Activated T-helper 2 cell treated with anti-CD3 and anti-CD28 coated beads, Interferon-gamma antibody, Interleukin-2, Interleukin-4, amounts not matched to agents 10 μg/mL and 5 μg/mL and 100 μg/mL, durations not matched to agents 14 hours and 24 hours and 36 hours (primary cell): ENCODE measurements at places on chromosomes 16 and 17. TPM values are rescaled to one million over a fixed set of nuclear protein-coding genes. Genes with fewer than 3 reads are reported as not detected.
A peak's percentile ranks its signal among the peaks of the same experiment; 100 is the strongest.

- peaks cover 5% of the 10 kb centered on the region for H3K4me1 ChIP-seq
- H3K36me3 ChIP-seq = no peaks in the 10 kb centered on the region
- H3K27me3 ChIP-seq = no peaks in the 10 kb centered on the region
- DNase-seq = no peak
- H3K4me3 ChIP-seq = no peak overlapping the region
- H3K27ac ChIP-seq = no peak overlapping the region
Measured at GRCh38 chr17:17702449-17703139, 21.3 kb downstream of the RAI1 start.

DNA sequence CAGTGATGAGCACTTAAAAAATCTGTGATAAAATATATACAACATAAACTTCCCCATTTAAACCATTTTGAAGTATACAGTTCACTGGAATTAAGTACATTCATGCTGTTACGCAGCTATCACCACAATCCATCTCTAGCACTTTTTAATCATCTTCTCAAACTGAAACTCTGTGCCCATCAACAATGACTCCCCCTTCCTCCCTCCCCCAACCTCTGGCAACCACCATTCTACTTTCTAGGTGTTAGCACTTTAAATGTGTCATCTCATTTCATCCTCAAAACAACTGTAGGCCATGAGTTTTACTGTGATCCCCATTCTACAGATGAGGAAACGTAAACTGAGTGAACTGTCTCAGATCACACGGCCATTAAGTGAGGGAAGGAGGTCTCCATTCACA, 13.8 kb upstream of the TMEM98 start:
- H3K4me3 ChIP-seq = peak overlapping the region; percentile 62
- peak overlapping the region; percentile 93 for H3K27ac ChIP-seq
- no peaks in the 10 kb centered on the region for H3K36me3 ChIP-seq
- H3K27me3 ChIP-seq = no peaks in the 10 kb centered on the region
- peak; percentile 39 for DNase-seq
- peaks cover 67% of the 10 kb centered on the region for H3K4me1 ChIP-seq

DNA sequence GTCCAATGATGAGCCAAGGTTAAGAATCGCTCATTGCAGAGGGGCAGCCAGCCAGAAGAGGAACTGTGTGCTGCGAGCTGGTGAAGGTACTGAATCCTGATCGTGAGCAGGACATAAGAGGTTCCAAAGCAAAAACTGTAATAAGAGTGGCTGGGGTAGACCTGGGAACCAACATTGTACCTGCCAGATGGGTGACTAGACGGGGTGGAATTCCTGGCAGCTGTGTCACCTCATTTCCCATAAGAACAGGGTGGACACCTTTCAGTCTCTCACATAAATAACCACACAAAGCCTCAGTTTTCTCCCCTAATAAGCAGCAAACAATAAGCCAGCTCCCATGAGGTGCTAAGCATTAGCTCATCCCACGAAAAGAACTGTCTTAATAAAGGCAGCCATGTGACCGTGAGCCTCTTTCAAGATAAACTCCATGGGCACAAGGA, 290.3 kb downstream of the SOX9 start:
- no peak for DNase-seq
- no peaks in the 10 kb centered on the region for H3K4me1 ChIP-seq
- H3K4me3 ChIP-seq = no peak overlapping the region
- H3K27ac ChIP-seq = no peak overlapping the region
- H3K36me3 ChIP-seq = no peaks in the 10 kb centered on the region

- peaks cover 2% of the 10 kb centered on the region for H3K27me3 ChIP-seq
- H3K27ac ChIP-seq = peak overlapping the region; percentile 83
- no peak for DNase-seq
- peak overlapping the region; percentile 34 for H3K4me3 ChIP-seq
- peaks cover 5% of the 10 kb centered on the region for H3K36me3 ChIP-seq
Measured at GRCh38 chr16:80570106-80570478, 29.3 kb downstream of the DYNLRB2 start.

DNA sequence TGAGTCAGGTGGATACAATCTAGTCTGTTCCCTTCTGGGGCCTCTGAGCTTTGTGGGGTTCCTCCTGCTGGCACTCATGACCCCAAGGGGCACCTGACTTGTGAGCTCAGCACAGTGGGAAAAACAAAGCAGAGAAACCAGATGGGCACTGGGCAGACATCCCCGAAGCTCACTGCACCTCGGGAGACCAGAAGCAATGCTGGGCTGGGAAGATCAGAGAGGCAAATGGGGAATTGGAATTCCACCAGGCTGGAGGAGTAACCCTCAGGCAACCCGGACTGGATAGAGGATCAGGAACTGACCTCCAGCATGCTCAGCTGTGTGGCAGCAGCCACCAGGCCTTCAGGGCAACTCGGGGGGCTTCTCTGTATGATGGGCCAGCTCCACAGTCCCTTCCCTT, 50.3 kb downstream of the ABCC12 start:
- H3K4me3 ChIP-seq = no peak overlapping the region
- H3K27ac ChIP-seq = no peak overlapping the region
- peaks cover 10% of the 10 kb centered on the region for H3K27me3 ChIP-seq
- DNase-seq = no peak

DNA sequence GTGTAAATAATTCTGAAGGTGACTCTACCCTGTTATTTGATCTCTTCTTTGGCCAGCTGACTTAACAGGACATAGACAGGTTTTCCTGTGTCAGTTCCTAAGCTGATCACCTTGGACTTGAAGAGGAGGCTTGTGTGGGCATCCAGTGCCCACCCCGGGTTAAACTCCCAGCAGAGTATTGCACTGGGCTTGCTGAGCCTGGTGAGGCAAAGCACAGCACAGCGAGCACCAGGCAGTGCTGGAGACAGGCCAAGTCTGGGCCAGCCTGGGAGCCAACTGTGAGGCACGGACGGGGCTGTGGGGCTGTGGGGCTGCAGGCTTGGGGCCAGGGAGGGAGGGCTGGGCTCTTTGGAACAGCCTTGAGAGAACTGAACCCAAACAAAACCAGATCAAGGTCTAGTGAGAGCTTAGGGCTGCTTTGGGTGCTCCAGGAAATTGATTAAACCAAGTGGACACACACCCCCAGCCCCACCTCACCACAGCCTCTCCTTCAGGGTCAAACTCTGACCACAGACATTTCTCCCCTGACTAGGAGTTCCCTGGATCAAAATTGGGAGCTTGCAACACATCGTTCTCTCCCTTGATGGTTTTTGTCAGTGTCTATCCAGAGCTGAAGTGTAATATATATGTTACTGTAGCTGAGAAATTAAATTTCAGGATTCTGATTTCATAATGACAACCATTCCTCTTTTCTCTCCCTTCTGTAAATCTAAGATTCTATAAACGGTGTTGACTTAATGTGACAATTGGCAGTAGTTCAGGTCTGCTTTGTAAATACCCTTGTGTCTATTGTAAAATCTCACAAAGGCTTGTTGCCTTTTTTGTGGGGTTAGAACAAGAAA, 5.1 kb downstream of the STH start:
- no peak for DNase-seq
- H3K4me3 ChIP-seq = no peak overlapping the region
- peaks cover 2% of the 10 kb centered on the region for H3K27me3 ChIP-seq
- no peaks in the 10 kb centered on the region for H3K4me1 ChIP-seq

- no peaks in the 10 kb centered on the region for H3K27me3 ChIP-seq
- peaks cover 72% of the 10 kb centered on the region for H3K4me1 ChIP-seq
- H3K4me3 ChIP-seq = peak overlapping the region; percentile 68
- peak overlapping the region; percentile 100 for H3K27ac ChIP-seq
- DNase-seq = peak; percentile 69
- H3K36me3 ChIP-seq = peaks cover 26% of the 10 kb centered on the region
Measured at GRCh38 chr16:81632392-81633146, 146.5 kb upstream of the PLCG2 start.

DNA sequence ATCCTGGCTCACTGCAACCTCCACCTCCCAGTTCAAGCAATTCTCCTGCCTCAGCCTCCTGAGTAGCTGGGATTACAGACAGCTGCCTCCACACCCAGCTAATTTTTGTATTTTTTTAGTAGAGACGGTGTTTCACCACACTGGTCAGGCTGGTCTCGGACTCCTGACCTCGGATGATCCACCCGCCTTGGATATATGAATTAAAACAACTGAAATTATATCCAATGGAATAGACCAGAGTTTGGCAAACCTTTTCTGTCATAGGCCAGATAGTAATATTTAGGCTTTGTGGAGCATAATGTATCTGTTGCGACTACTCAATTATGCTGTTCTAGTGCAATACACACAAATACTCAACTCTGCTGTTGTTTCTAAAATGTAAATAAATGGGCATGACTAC, 93.8 kb upstream of the NACA2 start:
- H3K36me3 ChIP-seq = peaks cover 40% of the 10 kb centered on the region
- no peak overlapping the region for H3K27ac ChIP-seq
- no peak for DNase-seq
- H3K4me1 ChIP-seq = no peaks in the 10 kb centered on the region
- H3K4me3 ChIP-seq = no peak overlapping the region
- no peaks in the 10 kb centered on the region for H3K27me3 ChIP-seq

CMTM4 gene
- 3.8 and 4.0 TPM in 2 replicates for total RNA-seq

CYB5D1 gene
- 8.8 and 10.5 TPM in 2 replicates for total RNA-seq

ACE gene
- not detected in 2 replicates for total RNA-seq
